ENCODE measurements at places on chromosomes 11 and 22. TPM values are rescaled to one million over a fixed set of nuclear protein-coding genes. Genes with fewer than 3 reads are reported as not detected.
A peak's percentile ranks its signal among the peaks of the same experiment; 100 is the strongest.

- no peaks in the 10 kb centered on the region for H3K4me1 ChIP-seq
- no peak overlapping the region for H3K4me3 ChIP-seq
- H3K36me3 ChIP-seq = no peaks in the 10 kb centered on the region
- DNase-seq = no peak
- H3K27me3 ChIP-seq = no peaks in the 10 kb centered on the region
- H3K27ac ChIP-seq = no peak overlapping the region
Observed at GRCh38 chr11:34397120-34397519, 39.3 kb upstream of the ABTB2 start.

DNA sequence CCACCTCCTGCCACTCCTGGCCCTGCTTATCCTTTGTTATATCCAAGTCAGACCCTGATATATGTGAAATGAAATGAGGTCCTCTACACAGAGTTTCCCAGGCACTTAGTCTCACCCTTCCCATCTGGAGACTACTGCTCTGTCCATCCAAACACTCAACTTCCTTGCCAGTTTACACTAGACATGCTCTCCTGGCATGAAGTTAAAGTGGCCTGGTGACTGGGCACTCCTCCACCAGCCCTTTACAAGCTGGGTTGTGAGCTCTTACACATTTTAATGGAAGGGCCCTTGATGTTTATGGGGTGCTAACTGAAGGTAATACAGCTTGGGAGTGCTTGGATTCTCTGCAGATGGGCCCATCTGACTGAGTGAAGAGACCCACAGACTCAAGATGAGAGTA is 216.1 kb upstream of the NARS2 start:
- no peaks in the 10 kb centered on the region for H3K27me3 ChIP-seq
- H3K27ac ChIP-seq = no peak overlapping the region
- H3K4me1 ChIP-seq = no peaks in the 10 kb centered on the region

GRCh38 chr11:127677660-127678425 is 677.3 kb upstream of the KIRREL3 start:
- H3K27me3 ChIP-seq = no peaks in the 10 kb centered on the region
- no peak overlapping the region for H3K4me3 ChIP-seq
- H3K4me1 ChIP-seq = no peaks in the 10 kb centered on the region
- H3K27ac ChIP-seq = no peak overlapping the region

DNA sequence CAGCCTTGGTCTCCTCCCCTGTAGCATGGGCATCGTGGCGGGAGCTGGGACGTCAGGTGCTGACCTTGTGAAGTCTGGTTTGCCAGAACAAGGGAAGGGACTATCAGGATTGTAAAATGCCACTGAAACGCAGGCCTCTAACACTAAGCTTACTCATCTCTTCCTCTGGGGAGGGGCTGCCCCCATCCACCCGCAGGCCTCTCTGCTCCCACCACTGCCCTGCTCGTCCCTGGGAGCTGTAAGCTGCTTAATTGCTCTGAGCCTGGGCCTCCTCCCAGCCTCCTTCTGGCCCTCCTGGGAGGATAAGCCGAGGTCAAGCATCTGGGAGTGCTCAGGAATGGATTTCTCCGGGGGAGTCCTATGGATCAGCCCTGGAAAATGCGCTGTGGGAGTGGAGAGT is 8.4 kb downstream of the SHISAL1 start:
- H3K27ac ChIP-seq = no peak overlapping the region
- H3K4me3 ChIP-seq = no peak overlapping the region
- no peak for DNase-seq
- peaks cover under 1% of the 10 kb centered on the region for H3K4me1 ChIP-seq

DNA sequence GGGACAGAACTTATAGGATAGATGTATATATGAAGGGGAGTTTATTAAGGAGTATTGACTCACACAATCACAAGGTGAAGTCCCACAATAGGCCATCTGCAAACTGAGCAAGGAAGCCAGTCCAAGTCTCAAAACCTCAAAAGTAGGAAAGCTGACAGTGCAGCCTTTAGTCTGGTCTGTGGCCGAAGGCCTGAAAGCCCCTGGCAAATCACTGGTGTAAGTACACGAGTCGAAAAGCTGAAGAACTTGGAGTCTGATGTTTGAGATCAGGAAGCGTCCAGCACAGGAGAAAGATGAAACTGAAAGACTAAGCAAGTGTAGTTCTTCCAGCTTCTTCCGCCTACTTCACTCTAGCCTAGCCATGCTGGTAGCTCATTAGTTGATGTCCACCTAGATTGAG is 799.6 kb upstream of the ARHGAP42 start:
- DNase-seq = no peak
- H3K36me3 ChIP-seq = no peaks in the 10 kb centered on the region
- H3K4me3 ChIP-seq = no peak overlapping the region
- no peaks in the 10 kb centered on the region for H3K27me3 ChIP-seq
- no peak overlapping the region for H3K27ac ChIP-seq
- no peaks in the 10 kb centered on the region for H3K4me1 ChIP-seq

- H3K27ac ChIP-seq = no peak overlapping the region
- no peaks in the 10 kb centered on the region for H3K36me3 ChIP-seq
- no peaks in the 10 kb centered on the region for H3K4me1 ChIP-seq
- DNase-seq = no peak
- no peaks in the 10 kb centered on the region for H3K27me3 ChIP-seq
Observed at GRCh38 chr11:109426442-109427240, 4.7 kb downstream of the C11orf87 start.

DNA sequence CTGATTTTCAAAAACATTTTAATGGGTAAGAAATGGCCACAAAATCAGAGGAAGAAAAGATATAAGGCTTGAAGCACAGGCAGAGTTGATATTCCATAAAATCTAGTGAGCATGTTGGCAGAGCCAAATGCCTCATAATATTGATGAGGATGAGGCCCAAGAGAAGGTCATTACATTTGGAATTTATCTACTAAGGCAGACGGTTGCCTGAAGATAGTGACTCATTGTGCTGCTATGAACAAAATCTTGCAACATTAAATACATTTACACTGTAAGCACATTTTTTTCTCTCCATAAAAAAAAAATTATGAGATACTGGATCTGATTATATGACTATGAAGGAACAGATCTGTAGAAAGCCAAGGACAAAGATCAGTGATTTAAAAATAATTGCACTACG is 881.4 kb upstream of the CHORDC1 start:
- no peaks in the 10 kb centered on the region for H3K36me3 ChIP-seq
- H3K27me3 ChIP-seq = no peaks in the 10 kb centered on the region
- DNase-seq = no peak

- H3K4me3 ChIP-seq = no peak overlapping the region
- no peak for DNase-seq
Observed at GRCh38 chr11:8122173-8122764, 41.3 kb downstream of the TUB start.

GRCh38 chr22:23677701-23677995 is 13.2 kb upstream of the RGL4 start:
- peaks cover 2% of the 10 kb centered on the region for H3K4me1 ChIP-seq
- peak; percentile 24 for DNase-seq
- H3K27ac ChIP-seq = no peak overlapping the region
- no peaks in the 10 kb centered on the region for H3K27me3 ChIP-seq

DNA sequence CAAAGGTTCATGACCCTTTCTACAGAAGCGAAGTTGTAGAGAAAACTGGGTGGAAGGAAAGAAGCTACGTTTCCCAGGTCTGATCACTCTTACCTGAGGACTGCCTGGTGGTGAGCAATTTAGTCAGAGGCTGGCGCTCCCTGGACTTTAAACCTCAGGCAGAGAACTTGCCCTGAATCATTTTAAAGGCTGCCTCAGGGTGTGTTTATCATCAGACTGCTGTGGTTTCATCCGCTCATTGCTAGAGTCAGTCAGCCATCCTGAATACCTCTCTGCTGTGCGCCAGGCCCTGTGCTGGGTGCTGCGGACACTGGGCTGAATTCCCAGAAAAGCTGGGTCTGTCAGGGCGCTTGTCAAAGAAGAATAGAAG is 2.7 kb downstream of the DTX4 start:
- H3K4me3 ChIP-seq = peak overlapping the region; percentile 74
- H3K4me1 ChIP-seq = peaks cover 18% of the 10 kb centered on the region
- peak; percentile 53 for DNase-seq

GRCh38 chr11:69075421-69076128 is 26.8 kb downstream of the TPCN2 start:
- no peaks in the 10 kb centered on the region for H3K36me3 ChIP-seq
- H3K27me3 ChIP-seq = no peaks in the 10 kb centered on the region
- peak; percentile 96 for DNase-seq

GRCh38 chr22:47355776-47356510 is 593.5 kb downstream of the TBC1D22A start:
- no peaks in the 10 kb centered on the region for H3K36me3 ChIP-seq
- no peak overlapping the region for H3K4me3 ChIP-seq
- no peak overlapping the region for H3K27ac ChIP-seq
- no peaks in the 10 kb centered on the region for H3K4me1 ChIP-seq

DNA sequence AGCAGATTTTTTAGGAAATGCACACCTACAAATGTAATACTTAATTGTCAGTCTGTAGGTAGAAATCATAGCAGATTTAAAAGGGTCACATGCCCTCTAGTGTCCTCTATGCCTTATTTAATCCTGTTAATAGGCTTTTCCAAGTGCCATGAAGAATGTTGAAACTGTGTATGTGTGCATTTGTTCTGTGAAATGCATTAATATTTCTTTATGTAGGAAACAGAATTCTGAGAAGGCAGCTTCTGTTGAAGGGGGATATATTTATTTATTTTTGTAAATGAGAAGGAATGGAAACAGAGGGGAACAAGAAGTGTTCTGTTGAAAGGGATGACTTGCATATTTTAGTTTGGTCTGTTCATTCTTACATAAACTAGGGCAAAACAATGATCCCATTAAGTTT is 51.0 kb downstream of the SVIP start:
- H3K4me1 ChIP-seq = no peaks in the 10 kb centered on the region
- no peak overlapping the region for H3K27ac ChIP-seq
- H3K36me3 ChIP-seq = no peaks in the 10 kb centered on the region
- no peaks in the 10 kb centered on the region for H3K27me3 ChIP-seq
- H3K4me3 ChIP-seq = no peak overlapping the region
- DNase-seq = no peak

- H3K27me3 ChIP-seq = no peaks in the 10 kb centered on the region
- no peak for DNase-seq
- no peak overlapping the region for H3K4me3 ChIP-seq
- H3K27ac ChIP-seq = no peak overlapping the region
- no peaks in the 10 kb centered on the region for H3K4me1 ChIP-seq
- H3K36me3 ChIP-seq = no peaks in the 10 kb centered on the region
Observed at GRCh38 chr11:122799406-122800105, 38.7 kb upstream of the CRTAM start.

DNA sequence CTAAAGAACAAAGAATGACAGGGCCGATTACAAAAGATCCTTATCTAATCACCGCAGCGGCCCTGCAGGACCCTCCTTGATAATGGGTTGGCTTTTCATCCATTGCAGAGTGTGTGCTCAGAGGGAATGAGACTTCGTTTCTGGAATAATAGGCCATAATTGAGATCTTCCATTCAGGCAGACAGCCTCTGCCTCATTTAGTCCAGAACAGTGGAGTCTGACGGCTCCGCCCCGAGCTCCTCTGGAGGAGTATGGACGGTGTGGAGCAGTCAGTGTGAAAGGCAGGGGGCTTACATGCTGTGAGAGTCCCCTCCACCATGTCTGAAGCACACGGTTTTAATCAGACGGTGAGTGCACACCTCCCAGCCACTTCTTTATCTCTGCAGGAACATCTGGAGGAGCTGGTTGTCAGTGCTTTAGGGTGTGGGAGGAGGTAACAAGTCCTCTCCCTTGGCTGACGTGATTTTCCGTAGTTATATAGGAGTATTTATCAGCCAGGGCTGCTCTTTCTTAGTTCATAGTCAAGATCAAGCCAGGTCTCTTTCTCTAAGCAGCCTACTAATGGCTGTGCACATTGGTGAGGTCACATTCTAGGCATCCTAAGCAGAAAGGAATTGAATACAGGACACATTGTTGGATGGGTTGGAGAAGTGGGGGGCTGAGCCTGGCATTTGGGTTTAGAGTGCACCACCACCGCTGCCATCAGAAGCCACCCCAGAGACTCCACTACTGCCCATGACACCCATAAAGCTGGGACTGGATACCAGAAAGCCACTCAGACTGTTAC is 1477.9 kb downstream of the TBC1D22A start:
- no peaks in the 10 kb centered on the region for H3K36me3 ChIP-seq
- H3K27me3 ChIP-seq = peaks cover 37% of the 10 kb centered on the region
- H3K4me3 ChIP-seq = no peak overlapping the region
- no peaks in the 10 kb centered on the region for H3K4me1 ChIP-seq

- H3K36me3 ChIP-seq = no peaks in the 10 kb centered on the region
- no peak overlapping the region for H3K27ac ChIP-seq
- H3K4me3 ChIP-seq = no peak overlapping the region
- DNase-seq = no peak
- H3K4me1 ChIP-seq = no peaks in the 10 kb centered on the region
Observed at GRCh38 chr11:111557425-111558111, 17.0 kb downstream of the LAYN start.

- DNase-seq = no peak
- H3K4me3 ChIP-seq = no peak overlapping the region
- H3K27me3 ChIP-seq = peaks cover 7% of the 10 kb centered on the region
- no peak overlapping the region for H3K27ac ChIP-seq
- no peaks in the 10 kb centered on the region for H3K36me3 ChIP-seq
- no peaks in the 10 kb centered on the region for H3K4me1 ChIP-seq
Observed at GRCh38 chr22:24985826-24986214, 33.3 kb downstream of the KIAA1671 start.

DNA sequence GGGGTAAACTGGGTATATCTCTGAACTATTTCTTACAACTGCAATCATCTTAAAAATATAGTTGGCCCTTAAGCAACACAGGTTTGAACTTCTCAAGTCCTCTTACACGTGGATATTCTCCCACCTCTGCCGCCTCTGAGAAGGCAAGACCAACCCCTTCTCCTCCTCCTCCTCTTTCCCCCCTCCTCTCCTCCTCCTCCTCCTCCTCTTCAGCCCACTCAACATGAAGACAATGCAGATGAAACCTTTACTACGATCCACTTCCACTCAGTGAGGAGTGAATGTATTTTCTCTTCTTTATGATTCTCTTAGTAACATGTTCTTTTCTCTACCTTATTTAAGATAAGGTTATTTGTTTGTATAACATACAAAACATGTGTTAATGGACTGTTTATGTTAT is 20.0 kb downstream of the SHANK2 start:
- H3K27ac ChIP-seq = no peak overlapping the region
- H3K4me3 ChIP-seq = no peak overlapping the region
- no peaks in the 10 kb centered on the region for H3K36me3 ChIP-seq
- no peaks in the 10 kb centered on the region for H3K4me1 ChIP-seq
- DNase-seq = no peak

Gene TMEM135
- 35.3 TPM for total RNA-seq

Gene SLC37A2
- 2.9 TPM for total RNA-seq

Gene PAMR1
- total RNA-seq = 2.3 TPM

Gene RTN4R
- 0.10 TPM for total RNA-seq

Gene MUC2
- 0.06 TPM for total RNA-seq

Gene KCNK7
- not detected for total RNA-seq

Gene UBQLN3
- total RNA-seq = not detected

Gene ABCG4
- total RNA-seq = 0.08 TPM

Gene RIN1
- 1.2 TPM for total RNA-seq

All from SJCRH30 (cell line).